ENCODE measurements at places on chromosomes 6 and 20. TPM values are rescaled to one million over a fixed set of nuclear protein-coding genes. Genes with fewer than 3 reads are reported as not detected.

Gene HTR1E
- not detected for total RNA-seq

Gene FYN
- not detected for total RNA-seq

Gene VSX1
- not detected for total RNA-seq

Gene TUBB1
- not detected for total RNA-seq

Data from Caki2 (cell line).